ENCODE measurements at places on chromosomes 5 and 9.

GRCh38 chr5:113329981-113330380, 104.8 kb downstream of the TSSK1B start:
- no peak for DNase-seq

DNA sequence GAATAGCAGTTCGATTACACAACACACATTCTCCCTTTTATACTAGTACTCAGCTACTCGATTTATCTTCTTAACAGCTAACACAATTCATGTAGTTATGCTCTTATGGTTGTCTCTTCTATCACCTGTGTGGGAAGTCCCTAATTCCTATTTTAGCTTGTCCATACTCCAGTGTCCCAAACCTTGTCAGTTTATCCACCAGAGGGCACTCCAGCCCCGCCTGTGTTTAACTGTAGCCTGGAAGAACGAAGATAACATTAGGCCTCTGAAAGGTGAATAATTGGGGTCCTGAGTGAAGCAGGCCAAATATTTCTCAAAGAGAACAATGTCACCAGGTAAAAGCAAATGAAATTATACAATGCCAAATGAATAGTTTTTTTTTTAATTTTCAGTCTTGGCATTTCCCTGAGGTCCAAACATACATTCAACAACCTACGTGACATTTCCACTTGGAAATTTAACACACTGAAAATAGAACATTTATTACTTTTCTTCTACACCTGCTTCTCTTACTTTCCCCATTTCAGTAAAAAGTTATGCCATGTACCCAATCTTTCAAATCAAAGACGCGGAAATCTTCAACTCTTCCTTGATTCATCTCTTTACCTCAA, 560.7 kb downstream of the HTR1A start:
- no peak for DNase-seq

DNA sequence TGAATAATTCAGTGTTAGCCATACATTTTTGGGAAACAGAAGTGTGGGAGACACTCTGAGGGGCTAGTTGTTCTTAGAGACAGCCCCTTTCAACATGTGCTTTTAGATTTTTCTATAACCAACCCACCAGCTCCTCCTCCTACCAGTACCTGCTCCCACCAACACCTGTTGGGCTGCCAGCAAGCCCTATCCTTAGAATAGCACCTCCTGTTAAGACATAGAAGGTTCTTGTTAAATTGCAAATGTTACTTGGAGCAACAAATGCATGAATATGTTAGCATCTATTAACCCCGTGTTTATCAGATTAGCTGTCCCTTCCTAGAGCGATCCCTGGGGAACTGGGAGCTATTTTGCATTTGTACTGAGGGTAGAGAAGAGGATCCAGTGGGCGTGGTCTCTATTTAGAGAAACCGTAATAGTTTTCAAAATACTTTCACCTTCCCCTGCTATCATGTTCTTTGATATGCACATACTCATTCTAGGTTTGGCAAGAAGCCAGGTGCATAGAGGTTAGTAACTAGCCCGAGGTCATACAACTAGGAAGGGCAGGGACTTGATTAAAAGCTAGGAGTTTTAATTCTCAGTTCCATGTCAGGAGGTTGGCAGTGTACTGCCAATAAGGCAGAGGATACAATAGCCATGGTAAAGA, 334.4 kb downstream of the KCTD16 start:
- no peak for DNase-seq

DNA sequence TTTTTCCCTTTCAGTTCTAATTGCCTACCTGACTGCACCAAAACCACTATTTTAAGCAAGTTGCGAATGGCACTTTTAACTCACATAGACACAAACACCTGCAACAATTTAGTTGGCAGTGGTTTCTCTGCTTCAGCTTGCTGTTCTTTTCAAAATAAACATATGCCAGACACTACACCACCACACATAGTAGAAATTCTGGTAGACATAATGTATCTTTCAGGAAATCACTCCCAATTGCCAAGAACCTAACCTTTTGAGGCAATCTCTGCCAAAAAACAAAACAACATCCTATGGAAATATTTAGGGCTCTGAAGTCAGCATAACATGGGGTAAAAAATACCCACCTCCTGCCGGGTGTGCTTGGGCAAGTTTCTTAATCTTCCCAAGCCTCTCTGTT, 27.7 kb downstream of the GLIS3 start:
- no peak for DNase-seq

DNA sequence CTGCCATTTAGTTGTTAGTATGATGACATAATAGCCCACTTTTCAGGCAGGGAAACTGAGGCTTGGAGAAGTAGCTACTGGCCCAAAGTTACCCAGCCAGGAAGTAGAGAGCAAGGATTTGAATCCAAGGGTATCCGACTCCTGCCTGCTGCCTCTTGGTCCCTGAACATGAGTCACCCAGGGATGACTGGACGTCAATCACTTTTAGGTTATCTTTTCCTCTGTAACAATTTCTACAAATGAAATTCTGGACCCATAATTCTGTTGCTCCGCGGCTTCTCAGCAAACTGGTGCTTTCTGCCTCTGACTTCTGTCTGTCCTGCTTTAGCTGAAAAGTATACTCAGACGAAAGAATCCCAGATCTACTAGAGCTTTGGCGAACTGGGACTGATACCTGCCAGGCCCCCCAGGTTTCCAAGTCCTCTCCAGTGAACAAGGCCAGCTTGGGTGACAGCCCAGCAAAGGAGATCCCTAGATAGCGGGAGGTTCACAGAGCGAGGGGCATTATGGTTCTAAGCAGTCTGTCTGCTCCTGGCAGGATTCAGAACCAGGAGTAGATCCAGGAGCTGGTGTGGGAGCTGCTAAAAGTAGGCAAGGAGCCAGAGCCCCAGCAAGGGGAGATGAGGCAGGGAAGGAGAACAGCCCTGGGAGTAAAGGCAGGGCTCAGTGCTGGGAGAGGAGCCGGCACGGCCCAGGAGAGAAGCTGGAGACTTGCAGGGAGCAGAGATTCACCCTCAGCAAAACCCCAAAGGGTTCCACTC, 20.6 kb downstream of the OLFML2A start:
- no peak for DNase-seq

- DNase-seq = no peak
These were observed 110.3 kb downstream of the SLC12A2 start for GRCh38 chr5:128193665-128194390.

- no peak for DNase-seq
These were observed 10.8 kb downstream of the ZDHHC11B start for GRCh38 chr5:773517-774264.

- no peak for DNase-seq
These were observed 508 bp upstream of the NME5 start for GRCh38 chr5:138139781-138140090.

DNA sequence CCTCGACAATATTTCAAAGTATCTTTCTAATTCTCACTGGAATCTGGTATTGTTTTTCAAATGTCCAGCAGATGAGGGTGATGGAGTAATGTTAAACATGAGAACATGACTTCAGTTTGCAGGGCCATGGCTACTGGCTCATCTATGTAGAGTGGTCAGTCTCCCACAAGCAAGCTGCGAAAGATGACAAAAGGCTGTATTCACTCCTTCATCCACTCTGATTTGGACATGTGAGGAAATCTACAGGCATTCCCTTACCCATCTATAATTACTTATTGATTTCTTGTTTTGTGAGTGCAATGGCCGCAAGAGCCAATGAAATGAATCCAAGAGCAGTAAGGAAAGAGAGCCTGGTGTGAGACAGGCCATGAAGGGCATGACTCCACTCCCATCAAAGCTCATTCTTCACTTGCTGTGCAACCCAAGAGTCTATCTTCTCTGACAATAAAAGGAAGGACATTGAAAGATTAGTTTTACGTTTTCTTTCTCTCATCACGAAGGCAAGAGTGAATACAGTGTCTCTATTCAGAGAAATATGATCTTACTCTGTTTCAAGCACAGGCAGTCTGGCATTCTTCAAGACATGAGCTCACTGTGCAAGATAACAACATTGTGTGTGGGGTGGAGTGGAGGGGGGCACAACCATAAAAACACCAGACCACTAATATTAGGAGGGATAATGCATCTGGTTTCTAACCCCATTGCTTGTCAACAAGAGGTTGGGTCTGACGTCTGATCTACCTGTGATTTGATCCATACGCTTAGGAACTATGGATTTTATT, 249.6 kb upstream of the DAP start:
- DNase-seq = no peak

DNA sequence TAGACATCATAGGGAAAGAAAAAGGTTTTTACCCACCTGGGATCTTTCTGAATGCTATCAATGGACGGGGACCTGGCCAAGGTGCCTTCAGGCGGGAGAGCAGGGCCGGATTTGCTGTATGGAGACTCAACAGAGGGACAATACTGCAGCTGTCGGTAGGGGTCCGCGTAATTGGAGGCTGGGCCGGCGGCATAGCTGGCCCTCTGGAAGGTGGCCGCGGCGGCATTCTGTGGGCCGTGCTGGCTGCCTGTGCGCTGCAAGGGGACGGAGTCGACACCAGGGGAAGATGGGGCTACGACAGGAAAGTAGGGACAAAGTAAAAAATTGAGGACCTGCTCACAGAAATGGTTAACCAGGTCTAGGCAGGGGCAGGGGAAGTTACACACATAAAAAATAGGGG, 557.9 kb downstream of the CTNND2 start:
- no peak for DNase-seq

GRCh38 chr9:108552459-108553040, 303.2 kb downstream of the ACTL7B start:
- DNase-seq = no peak

- DNase-seq = no peak
These were observed 132.8 kb downstream of the RASEF start for GRCh38 chr9:82930116-82930515.

DNA sequence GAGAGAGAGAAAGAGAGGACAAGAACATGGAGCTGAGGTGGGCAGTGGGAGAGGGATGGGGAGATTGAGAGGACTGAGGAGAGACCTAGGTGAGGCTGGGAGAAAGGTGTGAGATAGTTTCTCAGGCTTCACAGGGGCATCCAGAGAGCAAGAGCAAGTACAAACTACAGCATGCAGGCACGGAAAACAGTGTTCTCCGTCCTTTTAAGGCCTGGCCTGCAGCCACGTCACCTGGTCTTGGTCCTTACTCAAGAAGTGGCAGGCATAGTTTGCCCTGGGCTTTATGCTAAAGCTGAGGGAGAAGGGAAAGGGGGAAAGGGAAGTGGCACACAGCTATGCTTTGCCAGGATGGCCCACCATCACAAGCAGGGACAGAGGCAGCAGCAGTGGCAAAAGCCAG, 65.7 kb downstream of the SIL1 start:
- DNase-seq = no peak

DNA sequence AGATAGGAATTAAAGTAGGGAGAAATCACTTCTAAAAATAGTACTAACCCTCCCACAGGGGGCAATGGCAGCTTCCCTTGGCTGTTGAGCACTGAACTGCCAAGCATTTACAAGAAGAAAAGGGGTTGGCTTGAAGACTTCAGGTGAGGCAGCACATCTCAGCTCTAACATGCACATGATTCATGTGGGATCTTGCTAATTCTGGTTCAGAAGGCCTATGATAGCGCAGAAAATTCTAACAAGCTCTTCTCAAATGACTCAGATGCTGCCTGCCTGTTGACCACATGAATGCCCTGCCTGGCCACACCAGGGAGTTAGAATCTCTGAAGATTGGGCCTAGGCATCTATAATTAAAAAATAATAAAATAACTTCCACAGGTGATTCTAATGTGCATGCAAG, 22.6 kb downstream of the CD180 start:
- DNase-seq = no peak

- DNase-seq = no peak
These were observed 3.5 kb upstream of the LRRC14B start for GRCh38 chr5:187617-188451.

- no peak for DNase-seq
These were observed 31.7 kb downstream of the AP3S1 start for GRCh38 chr5:115873392-115873791.

GRCh38 chr9:111915425-111915758, 18.8 kb downstream of the UGCG start:
- no peak for DNase-seq
